Activated naive CD4-positive, alpha-beta T cell (primary cell): ENCODE measurements at places on chromosomes 11 and 22.

GRCh38 chr11:21866781-21867180, 326.1 kb upstream of the ANO5 start:
- no peak for DNase-seq

- no peak for DNase-seq
These were observed at the start of gene PHLDA2 for GRCh38 chr11:2928605-2929530. Gene PHLDA2, minus strand, starts transcription at chr11:2929420. Its CDS starts 56 bp downstream, at chr11:2929364.

GRCh38 chr11:67572305-67572704, 11.3 kb upstream of the GSTP1 start:
- no peak for DNase-seq

DNA sequence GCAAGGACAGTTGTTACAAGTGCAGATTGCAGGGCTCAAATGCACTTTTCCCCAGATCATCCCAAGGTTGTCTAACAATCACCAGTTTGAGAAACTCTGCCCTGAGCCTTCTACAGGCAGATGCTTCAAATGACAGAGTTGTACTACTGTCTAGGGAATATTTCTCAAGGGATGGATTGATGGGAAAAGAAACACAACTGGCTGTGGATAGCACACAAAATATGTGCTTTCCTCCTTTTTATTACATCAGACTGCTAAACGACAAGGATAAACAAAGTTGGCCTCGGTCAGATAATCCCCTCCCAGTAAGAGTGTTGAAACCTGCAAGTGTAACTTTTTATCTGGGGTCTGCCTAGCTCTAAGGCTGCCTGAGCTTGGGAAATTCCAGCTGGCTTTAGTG, 46.6 kb upstream of the SORL1-AS1 start:
- DNase-seq: no peak

- no peak for DNase-seq
These were observed 3.0 kb downstream of the INPPL1 start for GRCh38 chr11:72227316-72228228.

DNA sequence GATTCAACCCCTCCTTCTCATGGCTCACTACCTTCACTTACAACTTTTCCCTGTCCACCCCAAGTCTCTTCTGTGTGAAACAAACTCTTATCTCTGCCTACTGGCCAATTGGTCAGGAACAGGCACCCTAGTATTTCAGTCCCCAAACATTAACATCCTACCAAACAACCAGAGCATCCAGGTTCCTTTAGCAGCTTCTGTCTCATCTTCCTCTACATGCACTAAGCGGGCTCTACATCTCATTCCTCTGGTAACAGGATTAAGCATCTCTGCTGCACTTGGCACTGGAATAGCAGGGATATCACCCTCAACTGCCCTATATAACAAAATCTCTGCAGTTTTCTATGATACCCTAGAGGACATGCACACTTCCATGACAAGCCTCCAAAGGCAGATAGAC, 116.2 kb downstream of the JRKL start:
- DNase-seq: no peak

DNA sequence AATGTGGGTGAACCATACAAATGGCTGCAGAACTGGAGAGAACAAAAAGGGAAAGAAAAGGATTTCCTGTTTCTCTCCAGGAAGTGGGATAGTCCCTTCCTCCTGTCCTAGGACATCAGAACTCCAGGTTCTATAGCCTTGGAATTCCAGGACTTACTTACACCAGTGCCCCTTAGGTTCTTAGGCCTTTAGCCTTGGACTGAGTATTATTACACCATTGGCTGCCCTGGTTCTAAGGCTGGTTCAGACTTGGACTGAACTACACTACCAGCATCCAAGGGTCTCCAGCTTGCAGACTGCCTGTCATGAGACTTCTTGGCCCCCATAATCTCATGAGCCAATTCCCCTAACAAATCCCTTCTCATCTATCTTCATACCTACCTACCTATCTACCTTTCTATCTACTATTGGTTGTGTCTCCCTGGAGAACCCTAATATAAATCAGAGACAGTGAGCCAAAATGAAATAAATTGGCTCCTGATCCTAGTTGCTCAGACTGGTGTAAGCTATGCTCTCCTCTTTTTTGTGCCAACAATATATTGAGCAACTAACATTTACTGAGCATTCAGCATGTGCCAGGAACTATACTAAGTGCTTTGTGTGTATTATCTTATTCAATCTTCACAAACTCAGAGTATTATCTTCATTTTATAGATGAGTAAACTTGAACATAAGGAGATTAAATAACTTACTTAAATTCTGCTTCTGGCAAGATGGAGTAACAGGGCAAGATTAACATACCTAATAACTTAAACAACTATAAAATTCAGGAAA, 303.7 kb downstream of the TTC28 start:
- no peak for DNase-seq

GRCh38 chr11:94862926-94863880, 95.0 kb downstream of the AMOTL1 start:
- no peak for DNase-seq

DNA sequence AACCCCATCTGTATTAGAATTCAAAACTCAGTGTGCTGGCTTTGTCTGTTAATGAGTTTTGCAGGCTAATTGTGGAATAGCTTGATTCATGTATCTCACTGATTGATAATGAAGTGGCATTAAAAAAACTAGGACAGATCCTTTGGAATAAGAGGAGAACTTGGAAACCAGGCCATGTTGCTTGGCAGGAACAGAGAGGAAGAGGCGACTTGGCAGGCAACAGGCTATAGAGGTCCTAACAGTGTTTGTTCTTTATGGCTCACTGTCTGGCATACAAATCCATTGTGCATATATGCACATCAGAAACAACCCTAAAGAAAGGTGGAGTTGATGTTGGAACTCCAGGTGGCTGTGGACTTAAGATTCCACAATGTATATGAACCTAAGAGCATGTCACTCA, 17.4 kb upstream of the OR9I1 start:
- DNase-seq: no peak

GRCh38 chr11:126627421-126627820, 271.9 kb downstream of the ST3GAL4 start:
- DNase-seq: no peak
